Caco-2 (cell line): ENCODE measurements at places on chromosomes 16 and 17. TPM values are rescaled to one million over a fixed set of nuclear protein-coding genes. Genes with fewer than 3 reads are reported as not detected.
A peak's percentile ranks its signal among the peaks of the same experiment; 100 is the strongest.

DNA sequence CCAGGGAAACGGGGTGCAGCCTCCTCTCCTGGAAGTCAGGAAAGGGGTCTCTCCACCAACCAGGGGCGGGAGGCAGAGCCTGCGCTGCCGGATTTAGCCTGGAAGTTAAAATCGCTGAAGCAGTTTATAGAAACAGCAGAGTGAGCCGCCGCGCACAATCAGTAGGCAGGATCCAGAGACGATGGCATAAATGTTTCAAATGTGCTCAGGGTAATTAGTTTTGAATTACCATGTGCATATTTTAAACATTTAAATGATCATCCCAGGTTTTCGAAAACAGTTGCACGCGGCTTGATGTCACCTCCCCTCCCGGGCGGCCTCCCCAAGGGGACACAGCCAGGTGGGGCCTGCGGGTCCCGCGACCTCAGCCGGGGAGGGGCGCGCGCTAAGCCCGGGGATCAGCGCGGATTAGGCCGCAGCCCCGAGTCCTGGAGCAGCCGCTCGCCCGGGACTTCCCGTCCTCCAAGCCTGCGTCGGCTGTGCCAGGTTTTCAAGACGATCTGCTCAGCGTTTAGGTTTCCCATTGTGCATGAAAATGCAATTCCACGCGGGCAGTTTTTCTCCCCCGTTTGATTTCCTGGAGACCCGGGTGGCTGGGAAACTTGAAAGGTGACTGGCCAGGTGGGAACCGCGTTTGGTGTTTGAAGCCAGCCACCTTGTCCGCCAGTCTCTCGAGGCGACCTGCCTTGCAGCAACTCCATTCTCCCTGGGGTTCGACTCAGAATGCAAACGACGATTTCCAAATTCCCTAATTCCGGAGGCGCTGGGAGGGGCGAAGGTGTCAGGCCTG, 78.3 kb downstream of the RPA1 start:
- no peak for DNase-seq

DNA sequence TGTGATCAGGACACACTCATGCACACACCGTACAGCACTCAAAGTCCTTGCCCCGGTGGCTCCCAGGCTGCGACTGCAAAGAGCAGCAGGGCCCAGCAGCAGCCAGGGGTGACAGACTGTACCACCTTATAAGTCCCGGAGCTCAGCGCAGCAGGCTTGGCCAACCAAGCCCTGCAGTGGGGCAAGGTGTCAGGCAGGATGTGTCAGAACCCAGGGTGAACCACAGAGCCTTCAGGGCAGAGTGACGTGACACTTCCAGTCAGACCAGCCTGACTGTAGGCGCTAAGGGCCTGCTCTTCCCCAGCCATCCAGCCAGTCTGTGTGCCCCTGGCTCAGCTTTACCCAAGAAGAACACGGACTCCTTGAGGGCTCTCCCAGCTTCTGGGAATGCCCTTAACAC, 204.1 kb downstream of the COPRS start:
- no peak for DNase-seq

The C1QTNF1 gene
- 16.1 and 19.9 TPM in 2 replicates for total RNA-seq

The NR1D1 gene
- 8.9 and 11.3 TPM in 2 replicates for total RNA-seq

The TRPV2 gene
- total RNA-seq, result 0.28 and 0.41 TPM in 2 replicates

DNA sequence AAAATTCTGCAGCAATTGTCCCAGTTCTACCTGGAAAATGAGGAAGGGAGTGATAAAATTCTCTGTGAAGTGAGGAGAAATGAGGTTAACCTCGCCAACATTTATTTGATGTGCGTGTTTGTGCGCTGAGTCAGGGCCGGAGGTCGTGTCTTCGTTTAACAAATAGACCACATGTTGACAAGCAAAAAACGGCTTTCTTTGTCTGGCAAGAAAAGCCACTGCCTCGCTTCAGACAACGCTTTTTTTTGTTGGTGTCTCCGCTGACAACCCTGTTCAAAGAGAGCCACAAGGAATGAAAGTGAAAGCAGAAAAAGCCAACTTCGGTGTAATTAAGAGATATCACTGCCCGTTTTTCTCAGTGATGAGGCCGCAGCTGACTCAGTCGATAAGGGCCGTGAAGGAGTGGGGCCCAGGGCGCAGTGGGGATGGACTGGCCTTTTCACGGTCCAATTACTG, 510.6 kb downstream of the CDH13 start:
- peak; percentile 62 for DNase-seq

The DNAH9 gene
- not detected in 2 replicates for total RNA-seq

DNA sequence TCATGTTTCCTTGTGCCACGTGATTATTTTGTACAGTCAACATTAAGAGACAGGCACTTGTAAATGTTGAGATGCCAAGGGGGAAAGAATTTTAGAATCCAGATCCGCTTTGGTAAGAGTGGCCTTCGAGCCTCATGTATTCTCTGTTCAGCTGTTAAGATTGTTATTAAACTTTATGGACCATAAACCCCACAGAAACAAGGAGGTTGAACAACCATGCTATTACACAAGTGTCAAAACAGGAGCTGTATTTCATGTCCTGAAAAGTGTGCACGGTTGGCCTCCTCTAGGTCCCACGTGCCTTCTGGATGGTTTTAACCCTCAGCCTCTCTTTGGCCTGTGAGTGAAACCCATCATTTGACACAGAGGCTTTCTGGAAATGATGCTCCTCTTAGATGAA, 691.3 kb downstream of the MAF start:
- no peak for DNase-seq

The KRTAP9-8 gene
- total RNA-seq, result not detected in 2 replicates

The AATK gene
- total RNA-seq, result 26.4 and 26.6 TPM in 2 replicates

DNA sequence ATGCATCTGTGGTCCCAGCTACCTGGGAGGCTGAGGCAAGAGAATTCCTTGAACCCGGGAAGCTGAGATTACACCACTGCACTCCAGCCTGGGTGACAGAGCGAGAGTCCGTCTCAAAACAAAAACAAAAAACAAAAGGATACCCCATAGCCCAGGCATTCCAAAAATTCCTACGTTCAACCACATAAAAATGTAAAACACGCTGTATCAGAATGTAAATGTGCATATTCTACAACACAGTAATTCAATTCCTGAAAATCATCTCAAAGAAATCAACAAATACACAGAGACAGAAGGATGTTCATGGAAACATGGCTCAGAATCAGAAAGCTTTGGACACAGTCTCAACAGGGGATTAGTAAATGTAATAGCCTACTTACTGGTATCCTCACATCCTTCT, 33.0 kb downstream of the COG7 start:
- DNase-seq, result no peak

GRCh38 chr16:80174416-80174815, 366.4 kb upstream of the DYNLRB2 start:
- no peak for DNase-seq

The AP1G1 gene
- total RNA-seq, result 135 and 139 TPM in 2 replicates

DNA sequence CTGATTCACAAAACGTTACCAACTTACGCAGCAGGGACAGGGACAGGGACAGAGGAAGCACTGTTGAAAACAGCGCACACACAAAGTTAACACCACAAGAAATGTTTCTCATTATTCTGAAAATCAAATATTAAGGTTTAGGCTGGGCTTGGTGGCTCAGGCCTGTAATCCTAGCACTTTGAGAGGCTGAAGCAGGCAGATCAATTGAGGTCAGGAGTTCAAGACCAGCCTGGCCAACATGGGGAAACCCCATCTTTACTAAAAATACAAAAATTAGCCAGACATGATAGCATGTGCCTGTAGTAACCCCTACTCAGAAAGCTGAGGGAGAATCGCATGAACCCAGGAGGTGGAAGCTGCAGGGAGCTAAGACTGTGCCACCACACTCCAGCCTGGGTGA, 4.2 kb downstream of the CYTH1 start:
- no peak for DNase-seq

DNA sequence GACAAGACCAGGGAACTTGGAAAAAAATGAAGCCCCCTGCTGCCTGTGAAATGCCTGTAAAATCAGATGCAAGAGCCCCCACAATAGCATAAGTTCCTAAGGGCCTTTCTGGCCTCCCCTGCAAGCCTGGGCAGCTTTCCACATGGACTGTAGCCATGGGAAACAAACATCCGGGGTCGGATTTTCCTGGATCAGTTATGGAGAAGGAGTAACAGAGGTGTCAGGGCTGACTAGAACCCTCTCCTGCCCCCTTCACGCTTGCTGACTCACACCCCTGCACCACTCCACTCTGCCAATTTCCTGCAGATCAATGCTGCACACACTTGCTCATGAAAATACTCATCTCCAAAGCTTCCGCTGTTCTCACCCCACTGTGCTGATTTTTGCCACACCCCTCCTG, 258.6 kb downstream of the CBLN1 start:
- no peak for DNase-seq

The KRTAP2-2 gene
- total RNA-seq, result not detected in 2 replicates

GRCh38 chr17:51499897-51500296, 239.6 kb downstream of the UTP18 start:
- DNase-seq, result no peak

DNA sequence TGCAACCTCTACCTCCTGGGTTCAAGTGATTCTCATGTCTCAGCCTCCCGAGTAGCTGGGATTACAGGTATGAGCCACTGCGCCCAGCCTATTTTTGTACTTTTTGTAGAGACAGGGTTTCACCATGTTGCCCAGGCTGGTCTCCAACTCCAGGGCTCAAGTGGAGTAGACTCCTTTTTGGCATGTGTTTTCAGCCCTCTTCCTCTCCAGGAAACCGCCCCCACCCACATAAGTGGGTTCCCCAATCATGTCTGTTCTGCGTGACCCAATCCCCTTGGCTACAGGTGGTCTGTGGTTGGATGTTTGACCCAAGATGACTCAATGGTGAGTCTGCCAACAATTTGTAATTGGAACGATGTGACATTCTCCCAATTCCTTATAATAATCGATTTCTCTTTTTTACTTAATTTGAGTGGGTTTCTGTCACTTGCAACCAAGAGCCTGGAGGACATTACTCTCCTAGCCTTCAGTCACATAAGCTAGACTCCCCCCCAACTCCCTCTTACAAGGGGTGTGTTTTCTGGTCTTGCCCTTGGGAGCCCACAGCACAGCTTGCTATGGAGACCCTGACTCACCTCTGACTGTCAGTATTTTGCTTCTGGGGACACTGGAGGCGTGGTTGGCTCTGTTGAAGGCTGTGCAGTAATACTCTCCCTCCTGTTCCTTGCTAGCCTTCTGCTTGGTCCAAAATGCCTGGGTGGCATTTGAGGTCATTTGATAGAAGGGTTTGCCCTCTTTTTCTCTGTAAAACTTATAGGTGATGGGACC, 34.9 kb downstream of the PECAM1 start:
- no peak for DNase-seq

DNA sequence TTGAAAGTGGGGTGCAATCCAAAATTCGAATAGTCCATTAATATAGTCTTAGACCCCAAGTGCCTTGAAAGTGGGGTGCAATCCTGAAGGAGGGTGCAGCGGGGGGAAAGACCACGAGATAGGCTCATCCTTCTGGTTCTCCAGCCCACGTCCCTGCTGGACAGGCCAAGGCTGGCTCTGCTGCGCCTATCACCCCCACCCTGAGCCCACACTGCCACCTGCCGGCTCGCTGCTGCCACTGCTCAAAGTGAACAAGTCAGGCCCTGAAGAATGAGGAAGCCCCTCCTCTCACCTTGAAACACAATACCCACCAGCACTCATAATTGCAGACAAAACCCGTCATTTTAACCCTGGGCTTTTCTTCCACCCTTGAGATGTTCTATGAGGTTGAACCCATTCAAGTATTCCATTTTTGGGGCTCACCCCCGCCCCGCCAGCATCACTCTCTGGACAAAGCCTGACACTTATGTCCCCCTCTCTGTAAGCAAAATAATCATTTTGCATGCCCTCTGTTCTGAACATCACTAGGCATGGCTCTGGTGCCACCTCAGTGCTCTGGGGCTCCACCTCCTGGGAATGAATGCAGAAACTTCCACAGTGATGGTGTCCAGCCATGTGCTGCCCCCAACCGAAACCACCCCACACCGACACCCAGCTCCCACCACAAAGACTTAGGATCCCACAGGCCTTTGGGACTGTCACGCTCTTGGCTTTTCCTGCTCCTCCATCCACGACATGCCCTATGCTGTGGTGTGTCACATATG, 56.8 kb downstream of the BEAN1 start:
- DNase-seq, result peak; percentile 85

GRCh38 chr17:55962951-55963401, 190.3 kb upstream of the ANKFN1 start:
- DNase-seq, result no peak

DNA sequence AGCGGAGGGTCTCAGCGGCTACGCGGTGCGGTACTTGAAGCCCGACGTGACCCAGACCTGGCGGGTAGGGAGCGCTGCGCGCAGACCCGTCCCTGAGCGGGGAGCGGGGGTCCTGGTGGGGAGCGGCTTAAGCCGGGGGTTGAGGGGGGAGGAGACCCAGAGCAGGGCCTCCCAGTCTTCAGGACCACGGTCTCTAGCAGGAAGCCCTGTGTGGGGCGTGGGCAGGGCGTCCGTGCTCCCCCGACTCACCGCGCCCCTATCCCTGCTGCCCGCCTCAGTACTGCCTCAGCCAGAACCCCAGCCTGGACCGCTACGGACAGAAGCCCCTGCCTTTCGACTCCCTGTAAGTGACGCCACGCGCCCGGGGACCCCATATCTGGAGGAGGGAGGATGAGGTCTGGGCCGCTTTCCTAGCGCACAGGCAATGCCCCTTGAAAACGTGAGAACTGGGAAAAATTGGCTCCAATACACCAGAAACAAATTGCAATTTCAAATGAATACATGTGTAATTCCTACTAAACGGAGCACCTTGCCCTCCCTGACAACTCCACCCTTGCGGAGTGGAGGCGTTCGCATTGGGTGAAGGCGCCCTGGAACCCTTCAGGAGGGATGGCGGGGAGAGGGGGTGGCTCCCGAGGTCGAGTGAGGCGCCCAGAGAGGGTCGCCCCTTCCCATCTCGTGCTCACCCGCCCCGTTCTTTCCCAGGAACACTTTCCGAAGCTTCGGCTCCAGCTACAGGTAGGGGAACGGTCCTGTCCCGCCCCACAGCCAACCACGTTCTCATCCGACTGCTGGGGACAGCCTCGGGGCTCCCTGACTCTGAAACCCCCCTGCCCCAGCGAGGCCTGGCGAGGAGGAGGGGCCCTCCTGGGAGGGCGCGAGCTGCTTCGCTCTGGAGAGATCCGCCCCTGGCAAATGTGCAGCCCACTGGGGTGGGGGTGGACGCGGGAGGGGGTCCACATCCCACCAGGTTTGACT, 14.6 kb upstream of the CNGB1 start:
- peak; percentile 34 for DNase-seq
